ENCODE measurements at places on chromosomes 1 and 21. TPM values are rescaled to one million over a fixed set of nuclear protein-coding genes. Genes with fewer than 3 reads are reported as not detected.
A peak's percentile ranks its signal among the peaks of the same experiment; 100 is the strongest.

Gene UBASH3A
- 26.7 TPM for total RNA-seq

Gene TSEN15
- 41.4 TPM for total RNA-seq

Gene NBPF26
- total RNA-seq = 9.3 TPM

Gene AK5
- total RNA-seq = 0.71 TPM

Gene OR2M3
- not detected for total RNA-seq

Gene SUSD4
- total RNA-seq = 4.6 TPM

Gene BARHL2
- total RNA-seq = not detected

DNA sequence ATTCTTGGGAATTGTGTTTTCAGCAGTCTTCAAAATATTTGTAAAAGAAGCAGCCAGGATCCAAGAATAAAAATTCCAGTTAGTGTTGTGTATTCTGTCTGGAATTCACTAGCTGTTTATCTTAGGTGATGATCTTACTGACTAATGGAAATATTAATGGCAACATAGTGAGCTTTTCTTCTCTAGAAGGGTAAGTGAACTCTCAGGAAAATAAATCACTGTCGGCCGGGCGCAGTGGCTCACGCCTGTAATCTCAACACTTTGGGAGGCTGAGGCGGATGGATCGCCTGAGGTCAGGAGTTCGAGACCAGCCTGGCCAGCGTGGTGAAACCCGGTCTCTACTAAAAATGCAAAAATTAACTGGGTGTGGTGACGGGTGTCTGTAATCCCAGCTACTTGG is 87.4 kb upstream of the KIF1B start:
- no peak for DNase-seq
- no peak overlapping the region for H3K27ac ChIP-seq
- H3K36me3 ChIP-seq = peaks cover 31% of the 10 kb centered on the region
- H3K4me3 ChIP-seq = no peak overlapping the region
- no peaks in the 10 kb centered on the region for H3K27me3 ChIP-seq
- H3K4me1 ChIP-seq = no peaks in the 10 kb centered on the region

- H3K27ac ChIP-seq = peak overlapping the region; percentile 2
- DNase-seq = no peak
- H3K27me3 ChIP-seq = no peaks in the 10 kb centered on the region
- no peak overlapping the region for H3K4me3 ChIP-seq
Observed at GRCh38 chr1:24770881-24771280, 25.6 kb downstream of the CLIC4 start.

DNA sequence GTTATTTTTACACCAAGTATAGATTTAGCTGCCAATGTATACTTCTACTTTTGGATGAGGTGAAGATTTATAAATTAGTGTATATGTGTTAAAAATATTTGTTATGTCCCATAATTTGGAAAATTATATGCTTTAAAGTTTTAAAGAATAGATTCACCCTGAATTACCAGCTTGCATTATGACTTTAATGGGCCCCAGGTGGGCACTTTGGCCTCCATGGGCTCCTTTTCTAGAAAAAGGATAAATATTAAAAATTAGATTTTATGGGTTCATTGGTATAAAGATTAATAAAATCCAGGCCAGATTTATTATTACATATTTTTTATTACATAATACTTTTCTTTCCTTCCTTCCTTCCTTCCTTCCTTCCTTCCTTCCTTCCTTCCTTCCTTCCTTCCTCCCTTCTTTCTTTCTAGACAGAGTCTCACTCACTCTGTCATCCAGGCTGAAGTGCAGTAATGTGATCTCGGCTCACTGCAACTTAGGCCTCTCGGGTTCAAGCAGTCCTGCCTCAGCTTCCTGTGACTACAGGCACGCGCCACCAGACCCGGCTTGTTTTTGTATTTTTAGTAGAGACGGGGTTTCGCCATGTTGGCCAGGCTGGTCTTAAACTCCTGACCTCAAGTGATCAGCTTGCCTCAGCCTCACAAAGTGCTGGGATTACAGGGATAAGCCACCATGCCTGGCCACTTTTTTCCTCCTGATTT is 21.9 kb downstream of the KMO start:
- H3K4me3 ChIP-seq = no peak overlapping the region
- no peaks in the 10 kb centered on the region for H3K27me3 ChIP-seq
- no peaks in the 10 kb centered on the region for H3K4me1 ChIP-seq
- H3K27ac ChIP-seq = no peak overlapping the region
- no peak for DNase-seq

GRCh38 chr1:230913496-230913895 is 45.2 kb upstream of the C1orf198 start:
- DNase-seq = no peak
- no peaks in the 10 kb centered on the region for H3K4me1 ChIP-seq
- H3K27me3 ChIP-seq = no peaks in the 10 kb centered on the region
- no peak overlapping the region for H3K27ac ChIP-seq

- no peak overlapping the region for H3K4me3 ChIP-seq
- no peak overlapping the region for H3K27ac ChIP-seq
- no peak for DNase-seq
- no peaks in the 10 kb centered on the region for H3K36me3 ChIP-seq
Observed at GRCh38 chr1:51299185-51299885, 31.0 kb downstream of the TTC39A start.

- H3K4me3 ChIP-seq = peak overlapping the region; percentile 99
- no peaks in the 10 kb centered on the region for H3K27me3 ChIP-seq
- peak overlapping the region; percentile 42 for H3K27ac ChIP-seq
- no peaks in the 10 kb centered on the region for H3K36me3 ChIP-seq
- no peak for DNase-seq
- H3K4me1 ChIP-seq = peaks cover 6% of the 10 kb centered on the region
Observed at GRCh38 chr1:179228783-179229213, 679 bp downstream of the ABL2 start.

DNA sequence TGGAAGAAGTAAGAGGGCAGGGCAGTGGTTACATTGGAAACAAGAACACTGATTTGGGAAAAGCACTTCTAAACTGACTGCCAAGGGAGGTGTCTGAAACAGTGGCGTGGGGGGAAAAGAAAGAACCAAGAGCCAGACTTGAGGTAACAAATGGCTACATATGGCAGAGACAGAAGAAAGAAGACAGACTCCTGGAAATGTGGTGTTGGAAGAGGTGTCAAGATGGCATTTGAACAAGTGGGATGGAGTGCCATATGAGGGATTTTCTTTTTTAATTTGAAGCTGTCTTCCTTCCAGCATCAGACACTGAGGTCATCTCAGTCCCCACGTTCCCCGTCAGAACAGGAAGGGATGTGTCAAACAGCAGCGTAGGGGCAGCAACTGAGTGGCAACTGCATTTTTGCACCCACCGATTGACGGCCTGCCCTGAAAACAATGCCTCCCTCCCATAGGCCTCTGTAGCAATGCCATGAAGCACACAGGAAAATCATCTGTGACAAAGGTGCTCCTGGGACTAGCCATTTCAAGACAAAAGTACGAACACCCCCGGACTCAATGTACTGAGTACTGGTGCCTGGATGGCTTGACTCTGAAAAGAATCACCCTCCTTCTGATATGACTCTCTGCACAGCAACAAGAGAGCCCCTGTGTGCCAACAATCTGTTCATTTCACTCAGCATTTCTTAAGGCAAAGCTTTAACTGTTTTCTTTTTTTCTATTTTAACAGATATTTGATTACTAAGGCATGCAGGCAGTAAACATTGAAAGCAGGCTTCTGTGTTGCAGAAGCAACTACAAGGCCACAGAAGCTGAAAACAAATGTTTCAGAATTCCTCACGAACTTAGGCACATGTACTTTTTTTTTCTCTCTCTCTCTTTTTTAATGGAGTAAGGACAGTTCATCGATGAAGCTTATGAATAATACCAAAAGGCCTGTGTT is 37.0 kb downstream of the LPAR3 start:
- no peak overlapping the region for H3K27ac ChIP-seq
- no peak overlapping the region for H3K4me3 ChIP-seq
- DNase-seq = no peak

DNA sequence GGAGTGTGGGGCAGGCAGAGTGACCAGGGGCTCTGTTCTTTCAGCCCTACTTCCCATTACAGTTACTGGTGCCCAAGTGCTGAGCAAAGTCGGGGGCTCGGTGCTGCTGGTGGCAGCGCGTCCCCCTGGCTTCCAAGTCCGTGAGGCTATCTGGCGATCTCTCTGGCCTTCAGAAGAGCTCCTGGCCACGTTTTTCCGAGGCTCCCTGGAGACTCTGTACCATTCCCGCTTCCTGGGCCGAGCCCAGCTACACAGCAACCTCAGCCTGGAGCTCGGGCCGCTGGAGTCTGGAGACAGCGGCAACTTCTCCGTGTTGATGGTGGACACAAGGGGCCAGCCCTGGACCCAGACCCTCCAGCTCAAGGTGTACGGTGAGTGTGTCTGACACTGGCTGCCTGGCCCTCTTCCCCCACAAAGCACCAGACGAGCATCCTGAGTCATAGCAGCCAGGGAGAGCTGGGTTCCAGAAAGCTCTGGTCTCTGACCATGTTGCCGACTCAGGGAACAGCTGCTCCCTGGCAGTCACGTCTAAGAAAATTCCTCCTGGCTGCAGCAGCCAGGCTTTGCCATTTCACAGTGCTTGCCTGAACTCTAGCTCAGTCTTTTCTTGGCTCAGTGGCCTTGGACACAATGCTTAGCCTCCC is 3.3 kb downstream of the SLAMF8 start:
- DNase-seq = no peak
- peaks cover 27% of the 10 kb centered on the region for H3K4me1 ChIP-seq
- H3K4me3 ChIP-seq = no peak overlapping the region
- H3K27ac ChIP-seq = no peak overlapping the region
- H3K27me3 ChIP-seq = no peaks in the 10 kb centered on the region

GRCh38 chr21:16324630-16325029 is 594.8 kb downstream of the USP25 start:
- H3K4me1 ChIP-seq = no peaks in the 10 kb centered on the region
- no peak overlapping the region for H3K4me3 ChIP-seq
- no peaks in the 10 kb centered on the region for H3K27me3 ChIP-seq
- DNase-seq = no peak

- no peak overlapping the region for H3K4me3 ChIP-seq
- no peak for DNase-seq
Observed at GRCh38 chr1:153253693-153254092, 5.8 kb upstream of the LORICRIN start.

DNA sequence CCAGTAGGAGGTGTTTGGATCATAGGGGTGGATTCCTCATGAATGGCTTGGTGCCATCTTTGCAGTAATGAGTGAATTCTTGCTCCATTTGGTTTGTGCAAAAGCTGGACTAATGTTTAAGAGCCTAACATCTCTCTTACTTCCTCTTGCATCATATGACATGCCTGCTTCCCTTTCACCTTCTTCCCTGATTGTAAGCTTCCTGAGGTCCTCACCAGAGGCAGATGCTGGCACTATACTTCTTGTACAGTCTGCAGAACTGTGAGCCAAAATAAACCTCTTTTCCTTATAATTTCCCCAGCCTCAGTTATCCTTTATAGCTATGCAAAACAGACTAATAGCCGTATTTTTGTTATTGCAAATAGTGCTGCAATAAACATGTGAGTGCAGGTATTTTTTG is 8.1 kb downstream of the PRSS38 start:
- no peaks in the 10 kb centered on the region for H3K4me1 ChIP-seq
- DNase-seq = no peak
- no peak overlapping the region for H3K4me3 ChIP-seq
- H3K27me3 ChIP-seq = no peaks in the 10 kb centered on the region
- no peak overlapping the region for H3K27ac ChIP-seq

DNA sequence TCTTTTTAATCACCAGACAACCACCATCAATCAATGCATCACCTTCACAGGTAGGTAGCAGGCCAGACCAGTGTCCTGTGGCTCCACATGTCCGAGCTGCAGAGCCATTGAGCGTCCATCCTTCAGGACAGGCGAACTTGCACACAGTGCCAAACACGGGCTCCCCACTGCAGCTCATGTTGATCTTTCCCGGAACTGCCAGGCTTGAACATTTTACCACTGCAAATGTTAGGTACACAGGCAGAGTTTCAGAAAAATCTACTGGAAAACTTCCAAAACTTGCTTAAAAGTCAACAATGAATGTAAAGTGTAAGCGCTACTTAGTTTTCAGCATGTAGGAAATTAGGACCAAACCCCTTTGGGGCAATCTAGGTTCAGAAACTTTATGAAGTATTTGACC is 6.6 kb downstream of the SELE start:
- no peak for DNase-seq
- H3K36me3 ChIP-seq = no peaks in the 10 kb centered on the region
- no peak overlapping the region for H3K27ac ChIP-seq
- no peaks in the 10 kb centered on the region for H3K27me3 ChIP-seq
- no peak overlapping the region for H3K4me3 ChIP-seq

- no peaks in the 10 kb centered on the region for H3K4me1 ChIP-seq
- H3K36me3 ChIP-seq = no peaks in the 10 kb centered on the region
- DNase-seq = no peak
- no peak overlapping the region for H3K27ac ChIP-seq
- H3K4me3 ChIP-seq = no peak overlapping the region
Observed at GRCh38 chr1:184792450-184792969, 37.9 kb upstream of the EDEM3 start.

DNA sequence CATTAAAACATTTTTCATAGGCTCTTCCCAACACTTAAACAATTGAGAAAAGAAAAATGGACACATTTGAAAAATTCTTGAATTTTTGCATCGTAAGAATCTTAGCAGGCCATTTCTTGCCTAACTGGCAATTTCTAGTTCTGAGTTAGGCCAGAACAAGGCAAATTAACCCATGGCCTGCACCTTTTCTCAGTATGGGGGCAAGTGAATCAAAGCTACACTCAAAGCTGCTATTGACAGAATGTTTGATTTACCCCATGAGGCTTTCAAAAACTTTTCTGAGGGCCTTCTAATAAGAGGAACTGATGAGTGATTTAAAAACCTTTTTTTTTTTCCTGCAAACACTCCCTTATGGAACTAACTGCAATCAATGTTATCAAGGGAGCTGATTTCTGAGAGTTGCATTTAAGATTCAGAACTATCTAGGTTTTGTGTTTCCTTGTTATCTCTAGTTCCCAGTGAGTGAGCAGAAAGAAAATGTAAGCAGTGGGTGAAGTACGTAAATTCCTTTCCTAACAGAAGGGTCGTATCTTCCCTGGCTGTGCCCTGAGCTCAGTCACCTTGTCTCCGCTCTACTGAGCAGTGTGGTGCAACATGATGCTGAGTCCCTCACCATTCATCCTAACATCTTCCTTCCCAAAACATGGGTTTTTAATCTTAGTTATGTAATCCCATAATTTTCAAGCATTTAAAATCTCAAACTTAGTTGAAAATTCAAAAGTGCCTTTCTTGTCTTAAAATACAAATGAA is 353.7 kb downstream of the DPYD start:
- H3K27ac ChIP-seq = no peak overlapping the region
- H3K4me1 ChIP-seq = no peaks in the 10 kb centered on the region
- no peaks in the 10 kb centered on the region for H3K36me3 ChIP-seq
- no peak for DNase-seq
- H3K27me3 ChIP-seq = no peaks in the 10 kb centered on the region

Data from thymus (tissue), 14 donors.